Spleen (tissue), 13 donors: ENCODE measurements at places on chromosomes 5 and 9. TPM values are rescaled to one million over a fixed set of nuclear protein-coding genes. Genes with fewer than 3 reads are reported as not detected.

DNA sequence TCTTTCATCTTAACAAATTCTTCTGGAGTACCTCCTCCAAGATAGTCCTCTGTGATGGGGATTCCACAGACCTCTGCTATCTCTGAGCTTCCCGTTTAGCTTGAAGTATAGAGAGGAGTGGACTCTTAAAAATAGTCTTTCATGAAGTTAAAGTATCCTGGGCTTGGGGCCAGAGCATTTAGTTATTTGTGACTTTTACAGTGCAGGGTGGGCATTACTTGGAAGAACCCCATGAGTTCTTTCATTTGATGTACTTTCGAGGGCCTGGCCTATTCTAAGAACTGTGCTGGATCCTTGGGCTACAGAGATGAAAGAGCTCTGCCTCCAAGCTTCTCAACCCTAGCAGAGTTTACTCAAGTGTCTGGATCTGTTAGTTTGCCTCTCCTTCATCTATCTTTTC, 131.5 kb downstream of the ZSWIM6 start:
- no peaks in the 10 kb centered on the region for H3K36me3 ChIP-seq
- DNase-seq = no peak
- H3K4me1 ChIP-seq = peaks cover 26% of the 10 kb centered on the region
- H3K27ac ChIP-seq = no peak overlapping the region
- H3K4me3 ChIP-seq = no peak overlapping the region

DNA sequence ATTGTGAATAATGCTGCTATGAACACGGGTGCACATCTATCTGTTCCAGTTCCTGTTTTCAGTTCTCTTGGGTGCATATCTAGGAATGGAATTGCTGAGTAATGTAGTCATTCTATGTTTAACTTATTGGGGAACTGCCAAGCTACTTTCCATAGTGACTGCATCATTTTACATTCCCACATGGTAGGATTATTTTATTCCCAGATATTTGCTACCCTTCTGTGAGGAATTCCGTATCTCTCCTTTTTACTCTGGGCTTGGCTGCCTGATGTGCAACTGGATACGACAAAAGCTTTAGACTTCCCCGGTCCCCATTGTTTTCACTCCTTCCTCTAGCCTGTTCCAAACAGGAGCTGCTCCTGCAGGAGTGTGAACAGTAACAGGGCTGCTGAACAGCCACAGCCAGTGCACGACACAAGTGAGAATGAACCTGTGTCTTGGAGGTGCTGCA, 7.2 kb downstream of the TAS2R1 start:
- no peaks in the 10 kb centered on the region for H3K4me1 ChIP-seq
- H3K27ac ChIP-seq = no peak overlapping the region
- H3K36me3 ChIP-seq = no peaks in the 10 kb centered on the region
- no peak for DNase-seq
- no peak overlapping the region for H3K4me3 ChIP-seq

- H3K4me3 ChIP-seq = no peak overlapping the region
- no peaks in the 10 kb centered on the region for H3K27me3 ChIP-seq
- DNase-seq = no peak
- H3K36me3 ChIP-seq = peaks cover 4% of the 10 kb centered on the region
- peaks cover 34% of the 10 kb centered on the region for H3K4me1 ChIP-seq
- H3K27ac ChIP-seq = no peak overlapping the region
Observed at GRCh38 chr5:160432196-160432595, 10.5 kb downstream of the PTTG1 start.

DNA sequence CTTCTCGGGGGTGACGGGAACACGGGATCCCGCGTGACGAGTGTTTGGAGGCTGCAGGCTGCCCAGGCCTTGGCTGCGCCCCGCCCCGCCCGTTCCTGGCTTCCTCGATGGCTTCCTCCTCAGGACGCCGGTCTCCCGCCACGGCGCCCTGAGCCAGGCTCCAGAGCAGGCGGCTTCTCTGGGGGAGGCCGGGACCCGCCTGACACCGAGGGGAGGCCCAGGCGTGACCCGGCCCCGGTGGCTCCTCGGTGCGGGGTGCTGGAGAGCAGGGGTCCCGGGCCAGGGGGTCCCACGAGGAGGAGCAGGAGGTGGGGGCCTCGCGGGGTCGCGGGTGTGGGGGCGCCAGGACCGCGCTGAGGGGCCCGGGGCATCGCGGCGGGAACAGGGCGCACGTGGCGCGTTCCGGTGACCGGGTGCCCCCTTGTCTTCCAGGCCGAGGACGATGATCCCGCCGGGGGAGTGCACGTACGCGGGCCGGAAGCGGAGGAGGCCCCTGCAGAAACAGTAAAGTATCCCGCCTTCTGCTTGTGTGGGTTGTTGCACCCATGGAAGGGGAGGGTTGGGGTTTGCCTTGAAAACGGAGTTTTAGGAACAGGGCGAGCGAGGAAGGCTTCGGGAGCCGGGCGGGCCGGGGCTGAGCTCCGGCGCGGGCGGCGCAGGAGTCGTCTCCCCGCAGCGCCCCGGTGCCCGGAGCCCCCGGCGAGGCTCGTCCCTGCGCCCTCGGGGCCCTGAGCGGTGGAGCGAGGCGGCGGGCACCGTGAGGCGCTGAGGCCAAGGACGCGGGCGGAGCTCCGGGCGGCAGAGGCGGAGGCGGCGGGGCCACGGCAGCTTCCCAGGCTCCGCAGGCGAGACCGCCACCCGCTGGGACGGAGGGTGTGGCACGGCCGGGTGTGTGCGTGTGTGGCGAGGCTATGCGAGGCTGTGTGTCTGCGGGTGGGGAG, 22.2 kb downstream of the AHRR start:
- no peaks in the 10 kb centered on the region for H3K4me1 ChIP-seq
- no peak overlapping the region for H3K27ac ChIP-seq
- peak overlapping the region; percentile 47 for H3K4me3 ChIP-seq
- DNase-seq = no peak
- H3K36me3 ChIP-seq = no peaks in the 10 kb centered on the region
- peaks cover 42% of the 10 kb centered on the region for H3K27me3 ChIP-seq

DNA sequence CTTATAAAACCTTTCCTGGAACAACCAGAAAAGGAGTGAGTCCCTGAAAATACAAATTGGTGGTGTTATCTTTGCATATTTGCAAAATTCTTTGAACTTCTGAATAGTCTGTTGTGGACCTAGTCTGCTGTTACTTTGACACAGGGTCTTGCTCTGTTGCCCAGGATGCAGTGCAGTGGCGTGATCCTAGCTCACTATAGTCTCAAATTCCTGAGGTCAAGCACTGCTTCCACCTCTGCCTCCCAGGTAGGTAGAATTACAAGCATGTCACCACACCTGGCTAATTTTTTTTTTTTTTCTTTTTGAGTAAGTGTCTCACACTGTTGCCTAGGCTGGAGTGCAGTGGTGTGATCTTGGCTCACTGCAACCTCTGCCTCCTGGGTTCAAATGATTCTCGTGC, 43.7 kb upstream of the SPRY4 start:
- no peaks in the 10 kb centered on the region for H3K36me3 ChIP-seq
- peaks cover 49% of the 10 kb centered on the region for H3K27me3 ChIP-seq
- no peak for DNase-seq
- no peak overlapping the region for H3K27ac ChIP-seq
- no peak overlapping the region for H3K4me3 ChIP-seq

DNA sequence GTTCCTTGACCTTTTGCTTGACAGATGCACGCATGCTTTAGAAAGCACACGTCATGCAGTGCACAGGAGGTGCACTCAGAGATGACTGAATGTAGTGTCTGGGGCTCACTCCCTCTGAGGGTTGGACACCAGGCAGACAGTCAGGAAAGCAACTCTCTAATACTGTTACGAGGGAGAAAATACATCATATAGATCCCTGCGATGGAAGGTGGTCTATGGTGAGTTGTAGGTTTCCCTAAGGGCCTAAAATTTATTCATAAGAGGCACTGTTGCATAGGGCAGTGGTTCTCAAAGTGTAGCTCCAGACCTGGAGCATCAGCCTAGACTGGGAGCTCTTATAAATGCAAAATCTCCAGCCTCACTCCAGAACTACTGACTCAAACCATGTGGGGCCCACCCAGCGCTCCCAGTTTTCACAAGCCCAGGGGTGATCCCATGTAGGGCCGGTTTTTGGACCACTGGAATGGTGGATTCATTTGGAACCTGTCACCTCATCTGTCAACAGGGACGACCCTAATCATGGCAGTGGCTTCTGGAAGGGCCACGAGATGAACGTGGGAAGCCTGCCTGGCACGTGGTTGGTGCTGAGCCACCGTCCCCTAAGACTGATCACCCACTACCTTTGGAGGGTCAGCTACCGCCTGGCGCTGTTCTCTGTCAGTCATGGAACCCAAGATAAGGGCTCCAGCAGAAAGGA, 16.8 kb upstream of the PHF19 start:
- H3K27me3 ChIP-seq = no peaks in the 10 kb centered on the region
- H3K27ac ChIP-seq = peak overlapping the region; percentile 35
- DNase-seq = no peak
- H3K4me1 ChIP-seq = peaks cover 36% of the 10 kb centered on the region

DNA sequence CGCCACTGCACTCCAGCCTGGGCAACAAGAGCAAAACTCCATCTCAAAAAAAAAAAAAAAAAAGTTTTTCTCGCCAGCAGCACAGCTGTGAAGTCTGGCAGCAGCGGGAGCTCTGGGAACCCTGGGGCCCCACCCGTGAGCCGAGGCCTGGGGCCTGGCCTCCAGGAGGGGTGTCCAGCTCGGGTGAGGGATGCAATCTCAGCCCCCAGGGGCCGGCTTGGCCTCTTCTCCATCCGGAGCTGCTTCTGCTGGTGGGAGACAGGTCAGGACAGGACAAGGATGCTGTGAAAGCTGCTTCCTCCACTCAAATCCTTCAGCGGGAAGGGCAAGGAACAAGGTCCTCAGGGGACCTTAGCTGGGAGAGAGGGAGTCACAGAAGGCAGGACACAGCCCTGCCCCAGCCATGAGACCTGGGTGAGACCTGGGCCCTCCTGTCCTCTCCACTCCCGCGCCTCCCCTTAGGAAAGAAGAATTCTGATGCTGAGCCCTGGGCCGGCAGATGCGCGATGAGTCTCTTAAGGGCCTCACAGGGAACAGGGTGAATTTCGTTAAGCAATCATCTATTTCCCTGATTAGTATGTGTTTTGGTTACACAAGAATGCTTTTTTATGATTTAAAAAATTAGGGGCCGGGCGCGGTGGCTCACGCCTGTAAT, 30.6 kb downstream of the PLPP7 start:
- no peak overlapping the region for H3K4me3 ChIP-seq
- DNase-seq = peak; percentile 34
- no peaks in the 10 kb centered on the region for H3K36me3 ChIP-seq
- no peaks in the 10 kb centered on the region for H3K27me3 ChIP-seq

DNA sequence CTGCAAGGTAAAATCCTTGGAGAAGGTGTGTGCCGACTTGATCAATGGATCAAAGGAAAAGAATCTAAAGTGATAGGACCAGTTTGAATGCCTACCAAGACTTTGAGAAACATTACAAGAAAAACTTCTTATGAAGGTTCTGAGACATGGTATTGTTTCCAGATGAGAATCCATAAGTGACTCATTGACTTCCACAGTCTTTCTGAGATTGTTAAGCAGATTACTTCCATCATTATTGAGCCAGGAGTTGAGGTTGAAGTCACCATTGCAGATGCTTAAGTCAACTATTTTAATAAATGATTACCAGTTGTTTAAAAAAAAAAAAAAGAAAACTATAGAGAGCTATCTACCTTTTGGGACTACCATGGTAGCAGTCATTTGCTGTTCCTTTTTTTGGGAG, 7.0 kb downstream of the LNPEP start:
- peaks cover 7% of the 10 kb centered on the region for H3K36me3 ChIP-seq
- H3K27ac ChIP-seq = no peak overlapping the region
- no peak overlapping the region for H3K4me3 ChIP-seq
- no peaks in the 10 kb centered on the region for H3K27me3 ChIP-seq

DNA sequence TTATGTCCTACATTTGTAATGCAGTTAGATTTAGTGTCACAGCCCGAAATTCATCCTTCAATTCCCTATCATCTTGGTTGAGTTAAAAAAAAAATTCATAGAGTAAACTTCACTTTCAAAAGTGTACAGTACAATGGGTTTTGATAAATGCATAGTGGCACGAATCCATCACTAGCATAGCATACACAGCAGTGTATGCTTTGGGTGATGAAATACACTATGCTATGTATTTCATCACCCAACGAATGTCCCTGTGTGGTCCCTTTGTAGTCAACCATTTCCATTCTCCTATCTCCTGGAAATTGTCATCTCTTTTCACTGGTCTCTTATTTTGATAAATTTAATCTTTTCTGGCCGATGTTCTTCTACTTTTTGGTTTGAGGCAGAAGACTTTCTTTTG, 129.4 kb upstream of the BASP1 start:
- no peaks in the 10 kb centered on the region for H3K36me3 ChIP-seq
- H3K27ac ChIP-seq = no peak overlapping the region
- no peak for DNase-seq
- H3K27me3 ChIP-seq = no peaks in the 10 kb centered on the region

DNA sequence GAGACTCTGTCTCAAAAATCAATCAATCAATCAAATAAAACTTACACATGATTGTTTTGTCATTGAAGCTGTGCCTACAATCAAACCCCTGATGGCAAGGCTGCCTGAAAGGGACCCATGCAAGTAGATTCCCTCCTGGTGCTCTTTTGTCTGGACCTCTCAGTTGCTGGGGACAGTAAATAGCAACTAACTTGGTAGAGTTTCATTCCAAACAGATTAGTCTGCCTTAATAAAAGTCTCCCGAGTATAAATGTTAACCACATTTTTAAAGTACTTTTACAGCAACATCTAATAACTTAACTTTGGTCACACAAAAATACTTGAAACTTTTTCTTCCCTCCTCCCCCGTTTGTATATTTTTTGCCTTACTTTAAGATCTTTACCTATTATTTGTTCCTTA, 105.5 kb downstream of the FEM1C start:
- no peaks in the 10 kb centered on the region for H3K27me3 ChIP-seq
- no peaks in the 10 kb centered on the region for H3K4me1 ChIP-seq
- no peak overlapping the region for H3K4me3 ChIP-seq
- no peak for DNase-seq
- H3K27ac ChIP-seq = no peak overlapping the region

DNA sequence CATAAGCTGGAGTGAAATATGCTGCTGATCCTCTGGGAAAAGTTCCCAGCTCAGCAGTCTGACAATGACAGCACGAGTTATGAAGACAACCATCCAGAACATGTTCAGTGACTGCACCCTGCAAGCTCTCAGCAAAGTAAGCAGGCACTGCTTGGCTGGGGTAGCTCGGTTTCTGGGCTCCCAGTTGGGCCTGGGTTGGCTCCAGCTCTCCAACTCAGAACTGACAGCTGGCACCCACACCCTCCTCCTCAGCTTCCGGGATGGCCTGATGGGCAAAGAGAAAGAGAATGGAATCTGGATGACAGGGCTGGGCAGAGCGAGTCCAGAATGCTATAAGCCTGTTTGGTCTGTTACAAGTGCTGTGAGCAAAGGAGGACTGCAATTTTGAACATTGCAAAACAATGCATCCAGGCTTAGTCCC, 185.0 kb downstream of the CSNK1G3 start:
- no peak overlapping the region for H3K27ac ChIP-seq
- no peak overlapping the region for H3K4me3 ChIP-seq
- no peak for DNase-seq
- H3K4me1 ChIP-seq = no peaks in the 10 kb centered on the region

DNA sequence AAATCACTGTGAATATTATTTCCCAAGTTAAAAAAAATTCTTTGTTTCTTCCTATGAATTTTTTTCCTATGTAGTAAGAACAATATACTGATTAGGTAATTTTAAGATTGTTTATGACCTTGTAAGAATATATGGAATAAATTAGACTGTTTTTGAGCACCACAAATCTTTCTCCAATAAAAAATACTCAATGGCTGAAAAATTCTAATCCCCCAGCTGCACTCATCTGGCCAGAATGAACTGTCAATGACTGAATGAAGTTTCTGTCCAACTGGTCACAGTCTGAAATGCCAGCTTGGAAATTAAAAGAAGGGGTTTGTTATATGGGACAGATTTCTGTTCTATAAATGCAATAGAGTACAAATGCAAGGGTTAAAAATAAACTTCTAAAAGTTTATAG, 569.5 kb upstream of the SEMA6A start:
- no peaks in the 10 kb centered on the region for H3K36me3 ChIP-seq
- H3K4me1 ChIP-seq = no peaks in the 10 kb centered on the region

The IL3 gene
- not detected for total RNA-seq

The WASHC1 gene
- 31.2 TPM for total RNA-seq

The EIF4EBP3 gene
- 14.0 TPM for total RNA-seq

The GABBR2 gene
- total RNA-seq = not detected
